ENCODE measurements at places on chromosomes 3 and 15.

- DNase-seq: no peak
Measured at GRCh38 chr3:108159865-108160264, 62.4 kb downstream of the IFT57 start.

DNA sequence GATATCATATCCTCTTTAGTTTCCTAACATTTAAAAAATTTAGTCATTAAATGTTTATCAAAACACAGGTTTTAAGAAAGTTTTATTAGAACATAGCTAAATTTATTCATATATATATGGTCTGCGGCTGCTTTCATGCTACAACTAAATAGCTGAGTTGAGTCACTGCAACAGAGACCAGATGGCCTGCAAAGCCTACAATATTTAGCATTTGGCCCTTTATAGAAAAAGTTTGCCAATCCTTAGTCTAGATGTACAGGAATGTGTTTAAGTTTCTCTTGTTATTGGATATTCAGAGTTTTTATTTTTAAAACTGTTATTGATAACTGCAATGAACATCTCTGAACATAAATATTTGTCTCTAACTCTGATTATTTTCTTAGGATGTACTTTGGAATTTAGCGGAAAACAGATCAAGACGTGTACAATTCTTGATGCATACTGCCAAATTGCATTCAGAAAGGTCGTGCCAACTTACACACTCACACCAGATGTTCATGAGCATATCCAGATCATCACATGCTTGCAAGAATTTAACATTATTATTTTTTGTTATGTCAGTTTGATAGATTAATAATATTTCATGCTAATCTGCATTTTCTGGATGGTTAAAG is 157.9 kb downstream of the STAC start:
- no peak for DNase-seq

DNA sequence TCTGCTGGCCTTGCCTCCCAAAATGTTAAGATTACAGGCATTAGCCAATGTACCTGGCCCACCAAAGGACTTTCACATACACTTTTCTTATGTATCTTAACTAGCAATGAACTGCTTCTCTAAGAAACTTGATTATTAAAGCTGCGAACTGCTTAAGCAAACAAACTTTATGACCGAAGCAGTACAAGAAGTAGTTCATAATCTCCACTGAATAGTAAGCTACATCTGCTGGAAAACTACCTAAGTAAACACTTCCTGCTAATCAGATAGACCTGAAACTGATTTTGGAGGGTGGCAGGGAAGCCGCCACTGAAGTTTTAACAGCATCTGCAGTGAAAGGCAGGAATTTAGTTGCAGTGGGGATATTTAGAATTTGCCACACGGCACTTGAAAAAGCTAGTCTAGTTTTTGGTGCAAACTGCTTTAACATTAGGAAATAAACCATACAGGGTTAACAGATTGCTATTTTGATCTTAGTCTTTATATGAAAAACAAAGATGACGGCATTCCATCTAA is 8.1 kb downstream of the HYPK start:
- no peak for DNase-seq

- no peak for DNase-seq
Measured at GRCh38 chr3:69271098-69271497, 114.8 kb downstream of the FRMD4B start.

GRCh38 chr15:65028338-65028737 is 1.1 kb downstream of the MTFMT start:
- no peak for DNase-seq

DNA sequence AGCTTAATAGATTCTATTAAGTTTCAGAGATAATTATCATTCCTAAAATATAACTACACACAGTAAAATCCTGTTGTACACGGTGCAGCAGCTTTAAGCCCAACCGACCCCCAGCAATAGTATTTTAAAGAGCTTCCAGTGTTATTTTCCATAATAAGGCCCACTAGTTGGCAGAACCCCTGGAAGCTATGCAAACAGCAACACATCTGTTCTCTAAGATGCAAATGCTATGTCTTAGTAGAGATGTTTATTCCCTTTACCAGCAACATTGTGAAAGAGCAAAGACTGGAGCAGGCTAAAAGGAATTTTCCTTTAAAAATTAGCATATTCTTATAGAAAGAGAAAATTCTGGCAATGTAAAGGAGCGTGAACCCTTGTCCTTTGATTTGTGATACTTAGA is 819.7 kb upstream of the ALCAM start:
- no peak for DNase-seq

DNA sequence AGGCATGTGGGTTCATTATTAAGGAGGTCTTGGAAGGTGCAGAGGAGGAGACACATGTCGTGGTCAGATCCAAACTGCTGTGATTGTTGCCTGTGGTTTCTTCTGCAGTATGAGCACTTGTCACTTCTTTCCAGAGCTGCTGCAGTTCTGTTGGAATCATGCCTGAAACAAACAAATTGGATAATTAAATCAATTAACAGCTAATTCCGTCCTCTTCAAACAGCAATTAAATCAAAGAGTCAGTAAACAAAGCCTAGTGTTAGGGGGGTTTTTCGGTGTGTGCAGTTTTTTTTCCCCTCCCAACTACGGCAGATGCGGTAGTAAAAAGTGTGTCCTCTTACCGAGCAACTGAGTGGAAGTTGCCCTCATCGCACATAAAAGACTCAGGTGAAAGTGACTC is 542.2 kb downstream of the FOXP1 start:
- no peak for DNase-seq

- no peak for DNase-seq
Measured at GRCh38 chr3:167996514-167996913, 99.2 kb downstream of the GOLIM4 start.

DNA sequence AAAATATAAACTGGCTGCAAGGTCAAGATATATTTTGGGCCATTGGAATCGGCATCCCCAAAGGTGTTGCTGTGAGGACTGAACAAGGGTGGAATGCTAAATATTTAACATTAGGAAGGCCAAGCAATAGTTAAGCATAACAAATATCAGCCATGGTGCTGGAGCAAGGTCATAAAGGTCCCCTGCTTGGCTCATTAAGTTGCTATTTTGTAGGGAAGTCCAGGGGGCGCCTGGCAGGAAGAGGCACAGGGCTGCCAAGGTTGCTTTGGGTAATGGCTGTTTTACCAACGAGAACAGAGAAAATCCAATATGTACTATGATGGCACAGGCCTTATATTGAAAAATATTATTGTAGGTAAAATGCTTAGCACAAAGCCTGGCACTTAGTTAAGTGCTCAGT is 62.2 kb downstream of the SLC15A2 start:
- DNase-seq: no peak

GRCh38 chr15:42282344-42282743 is 9.1 kb upstream of the TMEM87A start:
- no peak for DNase-seq

- no peak for DNase-seq
Measured at GRCh38 chr3:181253796-181254195, 264.3 kb upstream of the DNAJC19 start.

DNA sequence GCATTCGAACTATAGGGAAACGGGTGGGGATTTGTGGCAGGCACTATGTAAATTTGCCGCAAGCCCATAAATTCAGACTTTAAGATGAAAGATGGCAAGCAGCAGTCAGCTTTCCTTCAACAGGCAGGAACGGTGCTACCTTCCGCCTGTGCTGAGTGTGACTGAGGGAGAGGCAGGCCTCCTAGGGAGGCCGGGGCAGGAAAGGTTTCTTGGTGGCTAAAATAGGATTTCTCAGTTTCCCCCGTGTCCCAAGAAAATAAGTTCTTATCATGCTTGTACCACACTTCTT is 12.5 kb downstream of the FLNB start:
- DNase-seq: no peak

Measured in left hindlimb (tissue), 1 donor.